NCI-H345 (cell line): ENCODE measurements at places on chromosomes 11 and 22.

- DNase-seq = peak; percentile 85
Measured at GRCh38 chr11:126480410-126481302, 125.2 kb downstream of the ST3GAL4 start.

GRCh38 chr11:123426789-123427188 is 3.3 kb upstream of the GRAMD1B start:
- DNase-seq = no peak

DNA sequence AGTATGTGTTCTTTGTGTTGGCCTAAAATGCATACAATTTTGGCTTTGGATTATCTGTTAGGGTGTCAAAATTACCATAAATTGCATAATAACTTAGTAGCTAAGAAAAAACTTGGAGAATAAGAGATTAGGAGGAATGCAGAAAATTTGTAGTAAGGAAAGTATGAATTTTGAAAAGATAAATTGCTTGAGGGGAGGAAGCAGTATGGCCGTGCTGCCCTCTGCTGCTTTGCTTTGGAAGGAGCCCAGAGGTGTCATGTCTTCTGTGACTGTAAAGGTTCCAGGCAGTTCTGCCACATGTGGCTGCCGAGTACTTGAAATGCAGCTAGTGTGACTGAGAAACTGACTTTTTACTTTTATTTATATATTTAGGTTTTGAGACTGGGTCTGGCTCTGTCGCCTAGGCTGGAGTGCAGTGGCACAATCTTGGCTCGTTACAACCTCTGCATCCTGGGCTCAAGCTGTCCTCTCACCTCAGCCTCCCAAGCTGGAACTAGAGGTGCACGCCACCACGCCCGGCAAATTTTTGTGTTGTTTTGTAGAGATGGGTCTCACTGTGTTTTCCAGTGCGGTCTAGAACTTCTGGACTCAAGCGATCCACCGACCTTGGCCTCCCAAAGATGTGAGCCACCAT is 1.8 kb downstream of the ADSL start:
- DNase-seq = peak; percentile 15

DNA sequence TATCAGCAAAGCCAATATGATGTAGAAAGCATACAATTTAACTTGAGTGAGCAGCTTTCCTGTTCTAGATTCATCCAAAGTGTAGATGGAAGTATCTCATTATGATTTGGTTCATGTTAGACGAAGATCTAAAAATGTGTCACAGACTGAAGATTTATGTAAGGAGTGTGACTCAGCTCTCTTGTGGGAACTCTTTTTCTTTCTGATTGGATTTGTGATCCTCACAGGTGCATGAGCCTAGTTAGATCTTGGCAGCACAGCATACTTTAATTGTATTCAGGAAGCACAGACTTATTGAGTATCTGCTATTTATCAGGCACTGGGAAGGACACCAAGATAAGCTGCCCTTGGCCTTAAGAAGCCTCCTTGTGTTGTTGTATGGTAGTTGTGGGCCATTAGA is 147.1 kb downstream of the C11orf91 start:
- no peak for DNase-seq

DNA sequence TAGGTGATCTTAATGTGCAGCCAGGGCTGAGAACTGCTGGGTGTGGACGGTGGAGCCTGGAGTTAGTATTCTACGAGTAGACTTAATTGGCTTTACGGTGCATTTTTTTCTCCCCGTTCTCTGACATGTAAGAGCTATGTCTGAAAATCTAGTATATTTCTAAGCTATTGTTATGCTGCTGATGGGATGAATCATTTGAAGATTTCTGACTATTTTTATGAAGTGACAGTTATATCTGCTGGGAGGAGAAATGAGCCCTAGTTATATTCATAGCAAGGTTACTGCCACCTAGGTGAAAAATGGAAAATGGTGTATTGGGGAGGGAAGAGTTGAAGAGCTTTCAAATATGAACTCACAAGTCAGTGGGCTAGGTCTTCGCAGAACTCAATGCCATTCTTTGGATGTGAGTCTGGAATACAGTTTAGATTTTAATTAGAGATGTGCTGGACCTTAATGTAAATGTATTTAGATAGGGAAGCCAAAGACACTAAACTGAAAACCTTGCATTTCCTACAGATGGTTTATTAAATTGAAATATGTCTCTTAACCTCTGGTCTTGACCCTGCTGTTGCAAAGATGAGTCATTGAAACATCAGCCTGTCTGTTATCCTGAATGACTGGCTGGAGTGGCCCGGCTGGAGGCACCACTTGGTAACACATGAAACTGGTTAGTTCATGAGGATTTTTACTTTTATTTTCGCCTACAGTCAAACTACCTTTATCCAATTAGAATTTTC is 293.7 kb downstream of the DDX10 start:
- no peak for DNase-seq

DNA sequence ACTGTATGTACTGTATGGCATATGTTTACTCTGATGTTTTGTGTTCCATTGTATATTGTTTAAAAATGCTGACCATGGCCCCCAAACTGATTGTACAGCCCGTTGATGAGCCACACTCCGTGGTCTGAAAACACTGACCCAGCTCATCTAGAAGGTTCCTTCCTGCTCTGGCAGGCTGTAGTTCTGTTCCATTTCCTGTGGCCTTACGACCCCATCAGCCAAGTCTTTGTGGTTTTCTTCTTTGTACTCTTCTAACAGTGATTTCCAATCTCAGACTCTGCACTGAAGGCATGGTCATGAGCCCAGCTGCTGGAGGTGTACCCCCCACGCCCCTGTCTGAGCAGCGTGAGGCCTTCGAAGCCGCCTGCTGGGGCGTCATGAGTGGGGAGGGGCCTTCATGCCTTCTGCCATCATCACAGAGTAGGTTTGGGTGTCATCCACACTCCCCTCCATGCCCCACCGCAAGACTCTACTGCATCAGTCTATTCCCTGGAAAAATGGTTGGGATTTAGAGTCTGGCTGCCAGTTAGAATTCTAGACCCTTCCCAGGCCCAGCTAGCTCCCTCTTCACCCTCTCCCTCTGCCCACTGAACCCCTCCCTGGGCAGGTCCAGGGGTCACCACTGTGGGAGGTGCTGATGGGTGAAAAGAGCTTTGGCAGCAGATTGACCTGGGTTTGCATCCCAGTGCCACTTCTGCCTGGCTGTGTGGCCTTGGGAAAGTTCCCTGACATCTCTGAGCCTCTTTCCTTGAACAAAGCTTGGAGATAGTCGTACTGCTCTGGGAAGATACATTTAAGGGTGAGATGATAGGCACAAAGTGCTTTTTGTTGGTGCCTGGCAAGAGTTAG is 11.3 kb upstream of the C11orf96 start:
- DNase-seq = no peak

- no peak for DNase-seq
Measured at GRCh38 chr11:18088966-18089365, 16.9 kb downstream of the SAAL1 start.

- DNase-seq = no peak
Measured at GRCh38 chr11:6695377-6695776, 12.2 kb upstream of the MRPL17 start.

- no peak for DNase-seq
Measured at GRCh38 chr11:134862587-134863195, 450.6 kb upstream of the B3GAT1 start.

GRCh38 chr11:129453293-129453721 is 77.7 kb downstream of the BARX2 start:
- DNase-seq = no peak

DNA sequence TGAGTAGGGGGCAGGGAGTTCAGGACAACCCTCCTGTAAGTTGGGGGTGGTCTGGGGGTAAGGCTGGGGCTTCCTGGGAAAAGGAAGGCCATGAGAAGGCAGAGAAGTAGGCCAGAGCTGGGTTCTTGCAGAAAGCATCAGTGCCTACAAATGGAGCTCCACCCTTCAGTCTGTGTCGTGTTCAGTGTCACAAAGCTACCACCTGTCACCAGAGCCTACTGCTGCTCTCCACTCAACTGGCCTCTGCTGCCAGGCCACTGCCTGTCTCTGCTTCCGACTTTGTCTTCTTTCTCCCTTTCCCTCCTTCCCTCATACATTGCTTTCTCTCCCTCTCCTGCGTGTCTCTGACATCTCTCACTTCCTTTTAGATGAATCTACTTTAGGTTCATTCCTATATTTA is 3.4 kb upstream of the WBP2NL start:
- DNase-seq = no peak

- DNase-seq = no peak
Measured at GRCh38 chr22:42984814-42985530, 30.0 kb downstream of the PACSIN2 start.

DNA sequence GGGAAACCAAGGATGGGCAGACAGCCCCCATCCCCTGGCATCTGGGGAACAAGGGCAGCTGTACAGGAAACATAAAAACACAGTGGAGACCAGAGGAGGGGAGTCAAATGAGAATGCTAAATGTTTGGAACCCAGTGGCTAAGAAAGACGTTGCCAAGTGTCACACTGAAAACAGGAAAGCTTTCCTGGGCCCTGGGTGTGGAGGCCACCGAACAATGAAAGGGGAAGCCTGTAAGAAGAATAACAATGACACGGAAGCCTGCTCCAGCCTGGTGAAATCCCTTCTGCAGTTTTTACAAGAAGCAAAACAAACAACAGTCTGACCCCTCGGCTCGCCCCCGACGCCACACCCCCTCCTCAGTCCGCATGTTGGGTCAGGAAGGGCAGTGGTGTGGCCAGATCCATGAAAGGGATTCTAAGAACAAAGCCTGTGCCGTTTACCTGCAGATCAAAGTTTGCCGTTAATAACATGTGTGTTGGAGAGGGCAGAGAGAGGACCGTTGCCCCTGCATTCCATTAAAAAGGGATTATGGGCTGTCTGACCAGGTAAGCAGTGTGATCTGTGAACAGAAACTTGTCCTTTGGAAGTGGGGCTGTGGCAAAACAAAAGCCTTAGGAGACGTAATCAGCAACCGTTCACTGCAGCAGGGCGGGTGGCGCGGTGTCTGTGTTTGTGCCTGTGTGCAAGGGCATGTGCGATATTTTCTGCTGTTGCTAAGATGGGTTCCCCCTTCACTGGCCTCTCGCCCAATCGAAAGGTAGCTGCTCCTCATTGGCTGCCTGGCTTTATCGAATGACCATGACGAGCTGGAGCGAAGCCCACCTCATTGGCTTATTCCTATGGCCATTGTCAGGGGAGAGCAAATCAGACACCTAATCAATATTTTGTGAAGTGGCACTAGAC is 113.7 kb upstream of the BLID start:
- DNase-seq = no peak

DNA sequence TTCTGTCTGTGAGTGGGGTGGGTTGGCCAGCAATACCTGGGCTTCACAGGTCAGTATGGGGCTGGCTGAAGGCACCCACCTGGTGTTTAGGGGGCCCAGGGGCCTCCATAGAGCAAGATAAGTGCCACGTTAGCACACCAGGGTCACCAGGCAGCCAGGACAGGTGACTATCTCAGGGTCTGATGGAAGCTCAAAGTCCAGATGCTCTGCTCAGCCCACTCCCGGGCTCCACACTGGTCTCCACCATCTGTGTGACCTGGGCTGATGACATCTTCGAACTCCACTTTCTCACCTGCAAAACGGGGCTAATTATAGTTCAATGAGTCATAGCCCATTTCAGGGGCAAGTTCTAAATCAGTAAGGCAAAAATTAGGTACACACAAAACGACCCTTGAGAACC is 39.4 kb upstream of the PRDM11 start:
- no peak for DNase-seq

DNA sequence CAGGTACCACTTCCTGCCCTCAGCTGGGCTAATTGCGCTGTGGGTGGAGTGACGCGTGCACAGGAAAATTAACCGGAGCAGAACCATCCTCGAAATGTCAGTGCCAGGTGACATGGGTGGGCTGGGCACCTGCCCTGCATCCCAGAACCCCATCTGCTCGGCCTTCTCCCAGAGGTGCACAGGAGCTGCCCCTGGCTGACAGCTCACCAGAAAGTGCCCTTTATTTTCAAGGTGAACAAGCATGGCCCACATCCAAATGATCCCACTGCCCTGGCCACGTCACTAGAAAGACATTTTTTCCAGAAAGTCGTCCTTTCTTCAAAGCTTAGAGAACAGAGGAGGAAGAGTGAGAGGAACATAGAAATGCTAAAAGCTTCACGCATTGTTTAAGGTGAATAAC is 4.1 kb upstream of the ELFN2 start:
- DNase-seq = no peak

- DNase-seq = no peak
Measured at GRCh38 chr11:77102246-77103210, at the start of gene OMP. Gene OMP (plus strand): TSS chr11:77102840. CDS start chr11:77102840, 0 bp downstream.

- DNase-seq = no peak
Measured at GRCh38 chr11:135069890-135070289, 657.8 kb upstream of the B3GAT1 start.

- DNase-seq = no peak
Measured at GRCh38 chr11:59678118-59678812, 9.4 kb upstream of the PATL1 start.

- peak; percentile 88 for DNase-seq
Measured at GRCh38 chr11:61691380-61692156, 11.4 kb downstream of the DAGLA start.

DNA sequence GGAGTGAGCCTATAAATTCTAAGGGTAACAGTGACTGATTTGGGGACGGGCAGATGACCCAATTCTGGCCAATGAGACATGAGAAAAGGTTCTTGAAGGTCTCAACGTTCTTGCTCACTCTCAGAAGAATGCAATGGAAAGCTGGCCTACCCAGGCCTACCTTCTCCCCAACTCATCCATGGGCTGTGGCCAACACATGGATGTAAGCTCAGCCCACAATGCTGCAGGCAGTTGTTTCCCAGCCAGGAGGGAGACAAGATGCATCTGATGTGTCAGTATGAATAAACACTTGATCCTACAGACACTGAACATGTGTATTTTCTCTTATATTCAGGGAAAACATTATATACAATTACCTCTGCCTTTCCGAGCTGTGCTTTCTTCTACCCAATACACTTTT is 24.4 kb downstream of the PI4KA start:
- no peak for DNase-seq

GRCh38 chr11:92659793-92660192 is 309.7 kb upstream of the MTNR1B start:
- DNase-seq = no peak

DNA sequence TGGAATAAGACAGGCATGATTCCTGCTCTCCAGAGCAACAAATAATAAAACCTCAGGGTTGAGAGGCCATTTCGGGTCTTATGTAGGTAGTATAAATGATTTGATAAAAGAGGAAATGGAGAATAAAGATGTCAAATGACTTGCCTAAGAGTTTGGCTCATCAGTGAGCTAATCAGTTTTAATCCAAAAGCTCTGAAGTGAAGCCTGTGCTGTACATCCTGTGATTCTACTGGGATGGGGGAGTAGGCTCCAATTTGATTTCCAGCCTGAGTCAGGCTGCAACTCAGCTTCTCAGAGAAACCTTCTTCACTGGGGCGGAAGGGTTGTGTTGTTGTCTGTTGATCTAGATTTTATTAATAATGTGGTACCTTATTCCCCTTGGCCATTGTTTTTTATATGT is 192.2 kb upstream of the SORL1-AS1 start:
- DNase-seq = no peak
